ENCODE measurements at places on chromosomes 5 and 9.

- no peak for DNase-seq
Observed at GRCh38 chr9:137430723-137431415, 7.7 kb downstream of the NOXA1 start.

DNA sequence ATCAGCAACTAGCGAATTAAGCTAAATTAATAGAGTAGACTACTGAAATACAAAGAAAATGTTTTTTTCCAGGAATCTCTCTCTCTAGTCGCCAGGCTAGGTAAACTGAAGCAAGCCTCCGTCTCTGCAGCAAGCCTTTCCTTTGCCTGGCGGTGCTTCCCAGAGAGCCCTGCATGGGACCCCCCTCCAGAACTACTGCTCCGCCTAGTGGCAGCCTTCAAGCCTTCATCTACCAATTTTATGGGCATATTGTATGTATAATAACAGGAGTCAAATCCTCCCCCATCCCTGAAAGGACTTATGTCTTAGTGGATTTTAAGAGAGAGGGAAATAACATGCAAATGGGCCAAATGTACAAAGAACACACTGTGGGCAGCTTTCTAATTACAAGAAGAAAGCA is 241.9 kb downstream of the SAXO1 start:
- no peak for DNase-seq

DNA sequence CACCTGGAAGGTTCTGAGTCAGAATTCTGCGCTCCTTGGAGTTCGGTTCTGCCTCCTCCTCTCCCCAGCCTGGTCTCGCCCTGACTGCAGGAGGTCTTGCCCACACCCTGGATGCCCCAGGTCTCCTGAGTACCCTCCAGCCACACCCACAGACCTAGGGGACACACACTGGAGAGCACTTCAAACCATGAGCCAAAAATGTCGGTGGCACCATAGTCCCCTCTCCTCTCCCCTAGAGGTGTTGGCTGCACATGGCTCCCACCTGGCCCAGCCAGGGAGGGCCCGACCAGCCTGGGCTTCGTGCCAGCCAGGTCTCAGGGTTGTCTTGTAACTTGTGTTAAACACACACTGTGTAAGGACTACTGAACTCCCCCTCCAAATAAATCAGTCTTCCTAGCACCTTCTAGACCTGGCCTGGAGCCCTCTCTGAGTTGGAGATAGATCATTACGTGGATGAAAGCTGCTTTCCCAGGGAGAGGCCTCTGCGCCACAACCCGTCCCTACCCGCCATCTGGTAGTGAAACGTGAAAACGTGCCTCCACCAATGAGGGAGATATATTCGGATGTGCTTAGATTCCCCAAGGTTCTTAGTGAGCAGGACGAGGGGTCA is 49.9 kb upstream of the CTSL start:
- no peak for DNase-seq

DNA sequence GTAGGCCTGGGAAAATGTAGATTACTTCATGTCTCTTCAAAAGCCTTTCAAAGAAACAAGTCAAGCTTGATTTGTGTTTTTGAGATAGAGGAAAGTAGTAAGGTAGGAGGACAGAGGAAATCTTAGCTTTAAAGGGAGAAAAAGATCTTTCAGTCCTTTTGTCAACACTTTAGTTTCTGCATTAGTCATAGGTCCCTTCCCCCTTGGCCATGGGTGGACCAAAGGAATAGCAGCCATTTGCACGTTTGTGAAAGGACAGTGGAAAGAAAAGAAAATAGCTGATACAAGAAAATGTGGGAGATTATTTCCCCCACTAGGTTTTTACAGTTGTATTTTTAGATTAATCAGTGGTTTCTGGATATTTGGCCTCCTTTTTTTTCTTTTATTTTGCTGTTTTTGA is 121.9 kb upstream of the GRHPR start:
- DNase-seq, result no peak

DNA sequence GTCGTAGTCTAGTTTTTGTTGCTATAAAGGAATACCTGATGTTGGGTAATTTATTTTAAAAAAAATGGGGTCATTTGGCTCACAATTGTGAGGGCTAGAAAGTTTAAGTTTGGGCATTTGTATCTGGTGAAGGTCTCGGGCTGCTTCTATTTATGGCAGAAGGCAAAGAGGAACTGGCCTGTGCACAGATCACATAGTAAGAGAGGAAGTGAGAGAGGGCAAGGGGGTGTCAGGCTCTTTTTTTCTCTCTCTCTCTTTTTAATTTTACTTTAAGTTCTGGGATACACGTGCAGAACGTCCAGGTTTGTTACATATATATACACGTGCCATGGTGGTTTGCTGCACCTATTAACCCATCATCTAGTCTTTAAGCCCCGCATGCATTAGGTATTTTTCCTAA is 453.3 kb downstream of the DIRAS2 start:
- DNase-seq, result no peak
